Tibial artery (tissue), 4 donors: ENCODE measurements at places on chromosomes 6 and 20.

GRCh38 chr20:38779247-38780097, 26.0 kb upstream of the PPP1R16B start:
- no peak for DNase-seq

DNA sequence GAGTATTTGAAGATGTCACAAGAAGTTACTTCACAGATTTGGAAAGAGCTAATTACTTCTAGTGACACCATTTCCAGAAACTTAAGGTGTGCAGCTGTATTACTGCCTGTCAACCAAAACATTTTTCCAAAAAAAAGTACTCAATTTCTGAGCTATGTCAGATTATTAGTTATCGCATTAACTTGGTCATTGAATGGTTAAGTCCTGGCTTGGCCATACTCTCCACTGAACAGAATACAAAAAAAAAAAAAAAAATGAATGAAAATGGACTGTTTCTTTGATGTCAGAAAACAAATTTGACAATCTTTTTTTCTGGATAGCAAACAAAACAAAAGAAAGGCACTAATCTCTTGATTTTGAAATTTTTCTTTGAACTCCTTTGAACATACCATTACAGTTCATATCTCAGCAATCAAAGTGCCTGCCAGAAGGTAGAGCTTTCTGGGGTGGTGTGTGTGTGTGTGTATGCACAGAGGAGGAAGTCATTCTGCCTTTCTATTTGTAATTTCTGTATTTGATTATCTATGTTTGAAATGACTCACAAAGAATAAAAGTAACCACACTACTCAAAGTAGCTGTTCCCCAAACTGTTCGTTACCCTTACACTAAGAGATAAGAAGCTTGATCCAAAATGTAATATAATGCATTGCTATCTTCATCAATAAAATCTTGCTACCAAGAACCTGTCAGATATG, 210.8 kb upstream of the FUT9 start:
- DNase-seq, result no peak

DNA sequence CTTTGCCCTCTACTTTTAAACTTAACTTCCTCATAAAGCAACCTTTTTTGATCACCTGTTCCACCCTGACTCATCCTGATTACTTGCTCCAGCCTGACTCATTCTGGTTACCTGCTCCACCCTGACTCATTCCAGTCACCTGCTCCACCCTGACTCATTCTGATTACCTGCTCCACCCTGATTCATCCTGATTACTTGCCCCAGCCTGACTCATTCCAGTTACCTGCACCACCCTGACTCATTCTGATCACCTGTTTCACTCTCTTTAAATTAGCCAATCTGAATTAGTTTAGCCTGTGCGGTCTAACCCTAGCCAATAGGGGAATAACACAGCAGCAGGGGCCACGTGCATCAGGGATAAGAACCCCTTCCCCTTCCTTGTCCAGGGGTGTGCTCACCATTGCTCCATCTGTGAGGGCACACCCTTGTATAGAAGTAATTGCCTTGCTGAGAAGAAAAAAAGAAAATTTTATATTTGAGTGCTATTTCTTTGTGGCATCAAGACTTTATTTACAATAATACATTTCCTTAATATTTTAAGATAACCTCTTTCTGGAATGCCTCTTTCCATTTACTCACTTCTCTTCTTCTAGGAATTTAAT, 17.9 kb downstream of the HLA-G start:
- no peak for DNase-seq

DNA sequence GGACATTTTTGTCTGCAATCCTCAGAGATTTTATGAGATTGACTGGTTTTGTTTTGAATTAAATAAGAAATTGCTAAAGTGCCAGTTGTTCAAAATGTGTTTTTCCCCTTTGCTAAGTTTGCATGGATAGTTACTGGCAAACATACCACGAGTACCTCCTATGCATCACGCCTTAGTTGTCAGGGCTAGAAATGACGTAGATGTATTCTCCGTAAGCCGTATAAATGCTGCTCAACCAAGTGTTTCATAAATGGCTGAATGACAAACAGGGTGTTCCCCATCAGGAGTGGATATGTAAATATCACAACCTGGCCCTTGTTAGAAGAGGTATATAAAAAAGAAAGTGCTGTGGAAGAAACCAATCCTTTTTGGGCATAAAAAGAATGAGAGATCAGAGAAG, 341.1 kb upstream of the ZFP64 start:
- no peak for DNase-seq

DNA sequence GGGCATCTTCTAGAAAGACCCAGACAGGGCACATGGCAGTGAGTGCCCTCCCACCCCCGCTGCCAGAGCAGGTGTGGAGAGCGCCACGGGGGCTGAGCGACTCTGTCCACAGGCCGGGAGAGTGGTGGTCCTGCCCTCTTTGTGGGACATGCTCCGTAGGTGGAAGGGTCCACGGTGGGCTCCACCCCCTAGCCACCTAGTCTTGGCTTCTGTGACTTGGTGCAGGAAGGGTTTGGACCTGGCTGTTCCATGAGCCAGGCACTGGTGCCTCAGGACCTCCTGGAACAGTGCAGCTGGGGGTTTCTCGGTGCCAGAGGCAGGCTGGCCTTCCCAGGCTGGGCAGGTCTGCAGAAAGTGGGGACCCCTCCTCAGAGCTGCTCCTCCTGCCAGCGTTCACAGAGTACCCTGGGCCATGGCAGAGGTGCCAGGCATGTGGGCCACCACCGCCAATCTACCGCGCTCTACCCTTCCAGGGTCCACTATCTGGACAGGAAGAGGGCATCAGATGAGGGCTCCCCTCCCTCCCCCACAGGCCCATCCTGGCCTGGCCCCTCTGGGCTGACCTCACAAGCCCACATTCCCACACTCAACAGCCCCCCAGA, 23.0 kb downstream of the SLCO4A1 start:
- DNase-seq, result no peak

GRCh38 chr20:57390604-57391438, at the start of gene RBM38:
RBM38 (plus strand) TSS chr20:57391396; CDS start chr20:57391582, 186 bp downstream.
- peak; percentile 74 for DNase-seq

GRCh38 chr6:13068586-13069210, 259.6 kb downstream of the TBC1D7 start:
- no peak for DNase-seq

DNA sequence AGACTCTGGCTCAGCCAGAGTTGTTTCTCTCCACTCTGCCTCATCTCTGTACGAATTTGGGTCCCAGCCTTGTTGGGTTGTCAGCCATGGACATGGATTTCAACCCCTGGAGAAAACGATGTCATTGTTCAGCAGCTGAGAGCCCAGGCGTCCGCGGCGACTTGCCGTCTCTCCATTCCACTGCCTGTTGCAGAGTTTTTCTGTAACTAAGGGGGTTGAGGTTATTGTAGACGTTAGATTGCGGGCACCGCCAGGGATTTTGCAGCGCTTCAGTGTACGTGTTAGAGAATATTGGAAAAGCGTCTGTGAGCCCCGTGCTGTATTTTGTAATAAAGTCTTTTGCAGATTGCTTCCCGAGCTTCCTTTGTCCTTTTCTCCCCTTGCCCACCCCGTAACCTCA, 13.1 kb upstream of the RBM38 start:
- no peak for DNase-seq

- DNase-seq, result peak; percentile 78
Measured at GRCh38 chr20:3340443-3340842, 67.0 kb downstream of the DNAAF9 start.

DNA sequence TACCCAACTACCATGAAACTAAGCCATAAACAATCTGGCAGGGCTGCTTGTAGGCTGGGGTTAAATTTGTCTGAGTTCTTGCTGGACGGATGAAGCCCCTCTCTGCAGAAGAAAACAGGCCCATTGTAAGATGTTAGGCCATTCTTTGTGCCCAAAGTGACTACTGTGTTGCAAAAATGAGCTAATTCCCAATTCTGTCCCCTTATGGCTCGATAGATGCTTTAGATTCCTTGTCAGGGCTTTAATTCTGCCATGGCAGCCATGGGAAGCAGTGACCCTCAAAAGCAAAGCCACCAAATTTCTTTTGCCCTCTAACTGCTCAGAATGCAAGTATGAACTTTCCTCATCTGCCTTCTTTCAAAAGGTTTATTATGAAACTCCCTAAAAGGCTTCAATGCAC, 45.2 kb downstream of the LAMA4 start:
- no peak for DNase-seq

DNA sequence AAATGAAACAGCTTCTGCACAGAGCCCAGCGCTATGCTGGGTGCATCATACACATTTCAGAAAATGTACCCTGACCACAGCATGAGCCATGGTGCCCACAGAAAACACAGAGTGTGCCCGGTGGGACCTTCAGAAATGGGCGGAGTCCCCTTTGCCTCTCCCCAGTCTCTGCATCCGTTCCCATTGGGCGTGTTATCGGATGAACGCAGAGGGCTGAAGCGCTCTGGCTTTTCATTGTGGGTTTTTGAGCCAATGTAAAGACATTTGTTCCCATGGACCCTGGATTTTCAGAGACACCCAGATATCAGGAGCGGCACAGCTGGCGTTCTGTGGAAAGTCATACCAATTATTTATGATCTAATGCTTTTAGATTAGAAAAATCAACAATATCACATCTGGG, 99.8 kb downstream of the DACT2 start:
- DNase-seq, result no peak

DNA sequence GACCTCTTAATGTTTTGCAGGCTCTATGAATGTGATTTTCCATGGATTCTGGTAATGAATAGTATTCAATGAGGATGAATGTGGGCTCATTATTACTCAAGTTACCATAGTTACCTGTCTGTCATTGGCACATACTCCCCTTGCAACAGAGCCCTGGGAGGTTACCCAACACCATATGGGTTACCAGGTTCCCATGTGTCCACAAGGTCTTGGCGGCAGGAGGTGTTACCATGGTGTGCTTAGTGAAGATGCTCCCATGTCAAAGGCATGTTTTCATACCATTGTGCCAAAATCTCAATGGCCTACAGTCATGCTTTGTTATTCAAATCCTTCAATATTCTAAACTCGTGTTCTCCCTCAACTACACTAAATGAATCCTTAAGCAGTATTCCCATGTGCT, 232.5 kb downstream of the HDGFL1 start:
- DNase-seq, result no peak

DNA sequence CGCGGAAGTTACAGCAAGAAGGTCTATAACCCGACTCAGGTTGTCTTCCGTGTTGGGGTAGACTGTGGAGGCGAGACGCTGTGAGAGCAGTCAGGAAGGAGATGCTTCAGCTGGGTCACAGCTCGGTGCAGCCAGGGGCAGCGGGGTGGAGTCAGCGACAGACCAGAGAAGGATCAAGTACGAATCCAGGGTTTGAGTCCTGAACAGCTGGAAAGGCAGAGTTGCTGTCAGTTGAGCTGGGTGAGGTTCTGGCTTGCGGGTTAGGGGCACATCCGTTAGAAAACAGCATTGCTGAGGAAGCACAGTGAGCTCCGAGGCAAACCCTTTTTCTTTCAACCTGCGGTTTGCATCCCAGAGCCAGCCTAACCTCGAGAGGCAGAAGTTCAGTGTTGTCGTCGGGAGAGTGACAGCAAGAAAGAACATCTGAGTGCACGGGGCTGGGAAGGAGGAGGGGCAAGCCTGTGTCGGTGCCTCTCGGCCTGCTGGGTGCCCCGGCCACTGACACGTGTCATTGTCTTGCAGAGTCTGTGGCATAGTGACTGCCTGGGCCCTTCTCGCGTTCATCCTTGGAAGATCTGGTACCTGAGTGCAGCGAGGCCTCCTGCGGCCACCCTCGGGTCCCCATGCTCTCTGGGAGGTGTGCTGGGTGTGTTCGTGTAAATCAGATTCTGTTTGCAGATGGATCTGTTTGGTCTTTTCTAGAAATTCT, 20.0 kb downstream of the PNLDC1 start:
- DNase-seq, result no peak

DNA sequence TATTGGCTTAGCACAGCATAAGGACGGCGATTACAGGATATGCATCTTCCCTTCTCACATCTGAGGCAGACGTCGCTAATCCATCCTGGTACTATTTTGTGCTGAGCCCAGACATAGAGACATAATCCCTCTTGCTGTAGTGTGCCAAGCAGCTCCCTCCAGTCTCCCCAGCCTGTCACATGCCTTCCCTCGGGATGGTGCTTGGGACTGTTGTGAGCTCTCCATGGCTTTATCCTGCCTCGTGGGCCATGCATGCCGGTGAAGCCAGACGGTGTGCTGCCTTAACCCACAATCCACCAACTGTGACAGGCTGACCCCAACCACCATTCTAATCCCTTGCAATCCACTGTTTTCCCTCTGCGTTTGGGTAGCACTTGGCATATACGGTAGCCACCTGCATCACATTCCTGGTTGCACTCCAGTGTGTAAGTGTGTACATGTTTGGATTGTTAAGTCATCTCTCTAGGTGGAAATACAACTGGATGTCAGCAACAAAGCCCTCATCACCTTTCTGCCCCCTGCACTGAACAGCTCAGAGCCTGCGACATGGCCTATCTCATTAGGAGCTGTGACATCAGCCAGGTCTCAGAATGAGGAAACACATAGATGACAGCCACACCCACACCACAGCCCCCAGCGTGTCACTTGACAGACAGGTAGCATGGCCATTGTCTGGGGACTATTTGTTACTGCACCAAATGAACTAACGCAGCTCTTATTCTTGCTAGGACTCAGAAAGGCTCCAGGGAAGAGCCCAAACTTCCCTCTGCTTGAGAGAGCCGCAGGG, 374.8 kb upstream of the CDH4 start:
- no peak for DNase-seq

- DNase-seq, result no peak
Measured at GRCh38 chr20:5270603-5271002, 46.2 kb downstream of the PROKR2 start.

- DNase-seq, result no peak
Measured at GRCh38 chr20:38269040-38269439, 8.5 kb upstream of the KIAA1755 start.

- DNase-seq, result no peak
Measured at GRCh38 chr6:131946992-131947955, 3.9 kb downstream of the CCN2 start.

- DNase-seq, result no peak
Measured at GRCh38 chr20:61371501-61372136, 119.6 kb downstream of the CDH4 start.

- no peak for DNase-seq
Measured at GRCh38 chr20:60254901-60255411, 296.7 kb downstream of the CDH26 start.

- no peak for DNase-seq
Measured at GRCh38 chr6:148885925-148886845, 139.4 kb downstream of the UST start.

- no peak for DNase-seq
Measured at GRCh38 chr20:54435015-54435414, 40.4 kb upstream of the DOK5 start.

- no peak for DNase-seq
Measured at GRCh38 chr6:96836631-96837080, 621 bp downstream of the GPR63 start.

GRCh38 chr6:164911873-164912580, 397.4 kb downstream of the C6orf118 start:
- DNase-seq, result no peak

GRCh38 chr6:37435816-37436215, 2.8 kb downstream of the CMTR1 start:
- no peak for DNase-seq
